ENCODE measurements at places on chromosomes 4 and X. TPM values are rescaled to one million over a fixed set of nuclear protein-coding genes. Genes with fewer than 3 reads are reported as not detected.
A peak's percentile ranks its signal among the peaks of the same experiment; 100 is the strongest.

Gene MTCP1
- 15.5 TPM for polyA plus RNA-seq

Gene FAM47A
- 0.05 TPM for polyA plus RNA-seq

Gene MMRN1
- 6.5 TPM for polyA plus RNA-seq

Gene TSPAN5
- polyA plus RNA-seq = 28.2 TPM

Gene AFP
- polyA plus RNA-seq = 978 TPM

GRCh38 chr4:157994863-157995262 is 178.0 kb downstream of the GASK1B start:
- no peak for DNase-seq

DNA sequence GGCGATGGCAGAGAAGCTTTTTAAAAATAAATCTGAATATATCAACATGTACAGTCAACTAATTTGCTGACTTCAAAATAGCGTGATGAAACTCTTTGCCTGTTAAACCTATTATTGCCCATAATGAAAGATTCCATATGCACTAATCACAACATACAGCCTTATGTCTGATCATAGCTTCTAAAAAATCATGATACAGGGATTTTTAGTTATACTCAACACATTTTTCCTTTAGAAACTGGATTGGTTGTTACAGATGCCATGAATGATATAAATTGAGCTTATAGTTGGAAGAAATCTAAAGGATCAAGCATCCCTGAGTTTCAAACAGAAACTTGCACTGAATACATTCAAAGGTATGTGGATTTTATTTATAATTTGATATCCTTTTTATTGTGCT is at the start of gene AMELX:
Gene AMELX (plus strand): TSS at position 301 of the 400 bp plus-strand sequence. CDS start 1,376 bp downstream, outside the sequence.
- no peak for DNase-seq

GRCh38 chr4:143251348-143251747 is 66.6 kb downstream of the USP38 start:
- DNase-seq = no peak

GRCh38 chr4:173436149-173436579 is 37.2 kb upstream of the SCRG1 start:
- DNase-seq = no peak

DNA sequence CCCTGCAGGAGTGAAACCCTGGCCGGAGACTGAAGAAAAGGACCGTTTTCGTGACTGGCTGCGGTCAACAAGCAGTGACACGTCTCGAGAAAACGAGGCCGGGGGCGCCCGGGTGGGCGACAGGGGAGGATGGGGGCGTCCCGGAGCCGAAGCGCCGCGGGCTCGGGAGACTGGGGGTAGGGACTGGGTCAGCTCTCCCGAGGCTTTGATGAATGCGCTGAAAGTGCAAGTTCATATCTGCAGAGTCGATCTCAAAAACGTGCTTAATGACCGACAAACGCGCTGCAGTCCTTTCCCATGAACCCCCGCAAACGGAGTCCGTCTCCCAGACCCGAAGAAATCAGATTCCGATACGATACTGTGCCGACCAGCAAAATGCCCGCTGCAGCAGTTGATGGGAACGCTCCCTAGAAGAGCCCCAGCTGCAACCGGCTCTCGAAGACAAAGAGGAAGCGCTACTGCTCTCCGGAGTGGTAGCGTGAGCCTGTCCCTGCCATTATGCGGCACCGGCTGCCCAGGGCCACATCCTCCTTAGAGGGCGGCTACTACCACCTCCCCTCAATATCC is 806 bp upstream of the CD99L2 start:
- no peak for DNase-seq

DNA sequence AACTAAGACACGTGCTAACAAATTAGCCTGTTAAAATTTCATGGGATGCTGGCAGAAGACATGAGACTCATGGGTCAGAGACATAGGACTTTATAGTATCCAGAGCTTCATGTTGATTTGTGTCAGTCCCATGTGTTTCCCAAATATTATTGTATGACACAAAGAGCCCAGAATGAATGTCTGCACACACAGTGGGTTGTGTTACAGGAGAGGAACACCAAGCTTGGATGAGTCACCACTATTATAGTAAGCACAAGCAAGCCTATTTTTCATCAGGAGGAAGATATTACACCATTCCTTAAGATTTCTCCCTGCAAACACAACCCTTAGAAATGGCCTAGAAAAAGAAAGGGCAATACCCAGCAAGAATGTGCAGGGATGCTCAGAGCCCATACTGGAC is 15.4 kb downstream of the BBS12 start:
- DNase-seq = no peak

- DNase-seq = no peak
These were observed 99.9 kb upstream of the TENM3 start for GRCh38 chr4:182143086-182143821.

- DNase-seq = no peak
These were observed 32.2 kb downstream of the PLS3 start for GRCh38 chrX:115592997-115593734.

GRCh38 chrX:100698551-100698950 is 33.4 kb downstream of the SYTL4 start:
- no peak for DNase-seq

GRCh38 chr4:8044244-8044643 is 104.6 kb upstream of the AFAP1 start:
- no peak for DNase-seq

DNA sequence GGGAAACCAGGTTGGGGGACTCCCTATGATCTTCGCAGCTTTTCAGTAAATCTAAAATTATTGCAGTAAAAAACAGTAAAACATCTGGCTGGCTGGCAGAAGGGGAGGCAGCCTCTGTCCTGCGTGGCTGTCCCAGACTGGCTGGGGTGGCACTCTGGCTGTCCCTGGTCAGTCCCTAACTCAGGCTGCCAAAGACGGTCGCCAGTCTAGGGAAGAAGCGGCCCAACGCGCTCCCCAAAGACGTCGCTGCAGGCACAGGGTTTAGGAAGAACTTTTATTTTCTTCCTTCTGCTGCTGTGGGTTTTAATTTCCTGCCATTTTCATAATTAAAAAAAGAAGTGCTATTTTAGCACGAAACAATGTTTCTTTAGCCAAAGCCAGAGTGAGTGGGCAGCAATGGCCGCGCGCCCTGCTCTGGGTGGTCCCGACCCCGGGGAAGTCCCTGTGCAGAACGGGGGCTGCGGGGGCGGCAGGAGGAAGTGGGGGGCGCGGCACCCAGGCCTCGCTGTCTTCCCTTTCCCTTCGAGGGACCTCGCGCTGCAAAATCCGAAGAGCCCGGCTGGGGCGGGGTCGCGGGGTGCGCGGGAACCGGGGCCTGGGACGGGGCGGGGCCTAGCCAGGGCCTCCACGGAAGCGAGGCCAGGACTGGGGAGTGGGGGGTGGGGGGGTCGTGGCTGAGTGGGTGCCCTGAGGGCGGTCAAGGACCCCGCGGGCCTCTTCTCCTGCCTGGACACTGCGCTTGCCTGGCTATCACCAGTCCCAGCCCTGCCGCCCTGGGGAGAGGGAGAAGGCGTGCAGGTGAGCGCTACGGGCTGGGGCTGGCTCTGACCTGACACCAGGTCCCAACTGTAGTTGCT is 6.3 kb upstream of the LETM1 start:
- no peak for DNase-seq

GRCh38 chr4:7425124-7425523 is 9.6 kb downstream of the PSAPL1 start:
- DNase-seq = no peak

DNA sequence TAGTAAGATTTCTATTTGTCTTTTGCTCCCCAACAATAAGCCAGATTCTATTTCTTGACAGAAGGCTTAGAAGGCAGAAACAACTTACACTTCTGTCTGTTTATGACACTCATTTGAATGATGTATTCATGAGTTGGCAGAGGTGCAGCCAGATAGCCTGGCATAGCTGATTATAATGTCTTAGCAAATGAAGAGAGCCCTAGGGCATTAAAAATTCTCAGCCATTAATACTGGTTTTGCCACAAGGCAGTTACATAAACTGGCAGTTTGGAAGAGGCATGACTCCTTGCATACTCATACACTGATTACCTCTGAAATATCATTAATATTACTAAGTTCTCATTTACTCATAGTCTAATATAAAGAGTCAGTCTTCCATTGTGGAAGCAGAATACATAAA is 728.5 kb upstream of the NDST4 start:
- no peak for DNase-seq

DNA sequence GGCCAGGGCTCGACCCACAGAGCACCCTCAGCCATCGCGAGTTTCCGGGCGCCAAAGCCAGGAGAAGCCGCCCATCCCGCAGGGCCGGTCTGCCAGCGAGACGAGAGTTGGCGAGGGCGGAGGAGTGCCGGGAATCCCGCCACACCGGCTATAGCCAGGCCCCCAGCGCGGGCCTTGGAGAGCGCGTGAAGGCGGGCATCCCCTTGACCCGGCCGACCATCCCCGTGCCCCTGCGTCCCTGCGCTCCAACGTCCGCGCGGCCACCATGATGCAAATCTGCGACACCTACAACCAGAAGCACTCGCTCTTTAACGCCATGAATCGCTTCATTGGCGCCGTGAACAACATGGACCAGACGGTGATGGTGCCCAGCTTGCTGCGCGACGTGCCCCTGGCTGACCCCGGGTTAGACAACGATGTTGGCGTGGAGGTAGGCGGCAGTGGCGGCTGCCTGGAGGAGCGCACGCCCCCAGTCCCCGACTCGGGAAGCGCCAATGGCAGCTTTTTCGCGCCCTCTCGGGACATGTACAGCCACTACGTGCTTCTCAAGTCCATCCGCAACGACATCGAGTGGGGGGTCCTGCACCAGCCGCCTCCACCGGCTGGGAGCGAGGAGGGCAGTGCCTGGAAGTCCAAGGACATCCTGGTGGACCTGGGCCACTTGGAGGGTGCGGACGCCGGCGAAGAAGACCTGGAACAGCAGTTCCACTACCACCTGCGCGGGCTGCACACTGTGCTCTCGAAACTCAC is 3.6 kb downstream of the MID1IP1 start:
- DNase-seq = no peak

DNA sequence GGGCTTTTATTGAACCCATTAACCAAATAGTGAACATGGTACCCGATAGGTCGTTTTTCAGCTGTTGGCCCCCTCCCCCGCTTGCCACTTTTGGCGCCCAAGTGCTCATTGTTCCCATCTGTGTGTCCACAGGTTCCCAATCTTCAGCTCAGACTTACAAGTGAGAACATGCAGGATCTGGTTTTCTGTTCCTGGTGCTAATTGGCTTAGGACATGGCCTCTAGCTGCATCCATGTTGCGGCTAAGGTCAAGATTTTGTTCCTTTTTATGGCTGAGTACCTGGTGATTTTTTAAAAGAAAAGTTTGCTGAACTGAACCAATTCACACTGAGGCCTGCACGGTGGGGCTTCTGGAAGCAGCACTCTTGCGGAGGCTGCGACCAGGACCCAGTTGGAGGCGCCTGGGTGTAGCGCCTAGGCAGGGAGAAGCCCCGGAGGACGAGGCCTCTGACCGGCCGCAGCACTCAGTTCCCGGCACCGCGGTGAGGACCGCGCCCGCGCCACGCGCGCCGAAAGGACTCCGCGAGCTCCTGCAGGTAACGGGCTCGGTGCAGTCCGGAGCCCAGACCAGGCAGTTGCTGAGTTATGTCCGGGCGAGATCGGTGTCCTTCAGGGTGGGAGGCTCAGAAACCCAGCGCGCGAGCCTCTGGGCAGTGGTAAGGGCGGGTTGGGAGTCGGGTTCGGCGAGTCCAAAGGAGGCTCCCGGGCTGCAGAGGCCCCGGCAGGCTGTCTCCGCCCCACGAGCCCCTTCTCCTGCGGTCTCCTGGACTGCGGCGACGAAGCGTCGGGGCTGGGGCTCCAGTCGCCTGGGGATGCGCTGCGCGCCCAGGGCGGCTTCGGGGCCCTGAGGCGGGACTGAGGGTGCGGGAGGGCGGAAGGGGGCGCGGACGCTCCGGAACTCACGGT is 15.8 kb upstream of the SLC25A4 start:
- no peak for DNase-seq

DNA sequence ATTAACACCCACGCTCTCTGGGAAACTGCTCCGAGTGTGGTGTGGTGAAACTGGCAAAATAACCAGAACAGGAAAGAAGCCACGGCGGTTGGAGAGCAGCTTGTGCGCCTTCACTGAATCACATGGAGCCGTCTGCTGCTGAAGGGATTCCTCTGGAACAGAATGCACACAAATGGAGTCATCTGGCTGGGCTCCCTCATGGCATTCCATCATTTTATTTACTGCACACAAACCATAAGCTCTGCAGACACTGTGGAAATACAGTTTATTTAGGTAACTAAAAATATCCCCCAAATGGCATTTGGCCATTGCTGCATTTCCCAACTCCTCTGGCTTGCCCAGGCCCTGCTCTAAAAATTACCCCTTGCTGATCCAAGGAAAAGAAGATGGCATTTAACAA is 187.0 kb upstream of the S100G start:
- DNase-seq = no peak

DNA sequence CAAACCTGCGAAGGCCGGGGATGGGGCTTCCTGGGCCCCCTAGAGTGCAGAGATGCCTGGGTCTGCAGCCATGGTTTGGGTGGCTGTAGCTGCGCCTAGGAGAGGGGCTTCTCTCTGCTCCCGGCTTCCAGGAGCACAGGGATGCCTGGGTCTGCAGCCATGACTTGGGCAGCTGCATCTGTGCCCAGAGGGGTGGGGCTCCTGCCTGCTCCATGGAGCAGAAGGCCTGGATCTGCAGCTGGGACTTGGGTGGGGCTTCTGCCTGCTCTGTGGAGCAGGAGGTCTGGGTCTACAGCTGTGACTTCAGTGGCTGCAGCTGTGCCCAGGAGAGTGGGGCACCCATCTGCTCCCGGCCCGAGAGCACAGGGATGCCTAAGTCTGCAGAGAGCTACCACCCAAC is 20.8 kb downstream of the SPON2 start:
- no peak for DNase-seq

DNA sequence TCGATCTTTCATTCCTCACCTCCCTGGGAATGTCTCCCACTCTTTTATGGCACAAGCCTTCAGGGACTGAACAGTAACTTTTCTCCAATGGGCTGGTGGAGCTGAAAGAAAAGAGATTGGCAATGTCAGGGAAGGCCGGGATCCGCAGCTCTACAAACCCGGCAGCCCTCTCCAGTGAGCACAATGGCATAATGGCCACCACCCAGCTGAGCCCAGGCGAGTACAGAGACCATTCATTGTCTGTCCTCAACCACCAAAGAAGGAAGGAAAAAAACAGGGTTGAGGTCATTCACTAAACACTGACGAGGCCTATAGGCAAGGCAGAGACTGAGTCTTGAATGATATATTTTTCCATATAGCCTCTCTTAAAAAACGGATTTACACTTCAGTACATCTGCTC is 3.6 kb downstream of the GEMIN8 start:
- DNase-seq = no peak

GRCh38 chr4:86891762-86892635 is at the start of gene C4orf36:
TSS of gene C4orf36 (minus strand) at chr4:86892422. CDS start at chr4:86891520, 902 bp downstream.
- peak; percentile 54 for DNase-seq

Measured in left renal pelvis (tissue), 4 donors.